Fibroblast of skin of abdomen (primary cell): ENCODE measurements at places on chromosomes 13 and 19.

GRCh38 chr19:14085309-14085995, at the start of gene C19orf67:
Gene C19orf67, minus strand, starts transcription at chr19:14085783. Its CDS starts 156 bp downstream, at chr19:14085627.
- no peak for DNase-seq

DNA sequence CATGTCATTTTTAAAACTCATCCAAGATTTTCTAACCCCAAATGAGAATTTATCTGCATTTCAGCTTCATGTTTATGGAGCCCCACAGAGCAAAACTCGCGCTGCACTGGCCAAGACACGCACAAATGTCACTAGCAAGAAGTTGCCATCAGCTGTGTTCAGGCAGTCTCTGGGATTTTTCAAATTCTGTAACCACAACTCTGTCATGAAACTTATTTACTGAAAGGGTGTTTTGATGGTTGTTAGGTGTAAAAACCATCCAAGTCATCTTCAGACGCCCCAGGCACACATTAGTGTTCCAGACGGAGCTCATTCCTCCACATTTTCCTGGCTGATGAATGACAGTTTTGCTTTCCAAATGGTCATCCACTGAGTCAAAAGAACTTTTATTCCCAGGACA, 63.4 kb downstream of the SLC7A1 start:
- peak; percentile 37 for DNase-seq

DNA sequence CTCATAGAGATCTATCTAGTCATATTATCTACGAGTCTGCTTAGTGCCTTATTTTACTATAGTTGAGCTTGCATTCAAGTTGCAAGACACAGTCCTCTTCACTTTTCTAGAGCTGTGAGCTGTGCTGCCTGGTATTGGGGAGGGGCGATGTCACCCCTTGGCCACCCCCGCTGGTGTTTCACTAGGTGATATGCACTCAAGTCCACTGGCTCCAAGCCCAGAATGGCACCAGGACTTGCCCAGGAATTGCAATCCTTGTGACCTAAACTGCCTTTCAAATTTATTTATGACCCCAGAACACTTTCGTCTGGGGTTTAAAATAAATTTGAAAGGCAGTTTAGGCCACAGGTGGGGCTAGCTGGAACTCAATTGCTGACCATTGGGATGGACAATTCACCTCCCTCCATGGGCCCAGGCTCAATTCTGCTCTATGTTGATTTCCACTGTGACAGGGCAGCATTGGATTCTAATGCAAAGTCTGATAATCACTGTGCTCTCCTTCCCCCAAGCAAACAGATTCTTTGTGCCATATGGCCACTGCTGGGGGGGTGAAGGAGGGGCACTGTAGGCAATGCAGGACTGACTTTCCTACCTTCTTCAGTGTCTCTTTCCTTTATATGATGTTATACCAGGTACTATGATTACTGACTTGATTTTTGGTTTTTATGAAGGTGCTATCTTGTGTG, 1244.2 kb upstream of the MIR17HG start:
- DNase-seq: no peak

- no peak for DNase-seq
These were observed 71.6 kb downstream of the LATS2 start for GRCh38 chr13:20989656-20990321.

- no peak for DNase-seq
These were observed 4.4 kb upstream of the WIZ start for GRCh38 chr19:15453906-15454860.

GRCh38 chr19:19582471-19582870, 36.0 kb downstream of the PBX4 start:
- no peak for DNase-seq

DNA sequence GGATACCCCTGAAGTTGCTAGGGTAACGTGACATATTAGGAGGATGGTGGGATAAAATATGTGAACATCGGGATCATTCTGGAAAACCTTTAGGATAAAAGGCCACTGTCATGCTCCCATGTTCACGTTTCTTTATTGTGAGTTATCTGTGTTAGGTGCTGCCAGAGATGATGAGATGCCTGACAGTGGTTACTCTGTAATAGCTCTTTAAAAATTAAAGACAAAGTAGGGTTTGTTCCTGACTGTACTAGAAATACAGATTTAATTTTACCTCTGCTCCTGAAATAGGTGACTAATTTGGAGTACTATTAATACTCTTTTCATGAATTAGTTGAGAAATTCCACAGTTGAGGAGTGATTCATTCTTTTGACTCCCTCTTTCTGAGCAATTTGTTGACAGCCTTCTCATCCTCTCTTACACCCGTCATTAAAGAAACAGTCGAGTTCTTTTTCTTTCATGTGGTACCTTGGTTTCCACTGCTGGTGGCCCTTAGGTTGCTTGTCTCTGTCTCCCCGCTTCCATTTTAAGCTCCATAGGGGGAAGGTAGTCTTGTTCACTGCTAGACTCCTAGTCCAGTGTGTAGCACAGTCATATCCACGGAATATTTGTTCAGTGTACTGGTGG, 28.4 kb downstream of the SAE1 start:
- peak; percentile 60 for DNase-seq

DNA sequence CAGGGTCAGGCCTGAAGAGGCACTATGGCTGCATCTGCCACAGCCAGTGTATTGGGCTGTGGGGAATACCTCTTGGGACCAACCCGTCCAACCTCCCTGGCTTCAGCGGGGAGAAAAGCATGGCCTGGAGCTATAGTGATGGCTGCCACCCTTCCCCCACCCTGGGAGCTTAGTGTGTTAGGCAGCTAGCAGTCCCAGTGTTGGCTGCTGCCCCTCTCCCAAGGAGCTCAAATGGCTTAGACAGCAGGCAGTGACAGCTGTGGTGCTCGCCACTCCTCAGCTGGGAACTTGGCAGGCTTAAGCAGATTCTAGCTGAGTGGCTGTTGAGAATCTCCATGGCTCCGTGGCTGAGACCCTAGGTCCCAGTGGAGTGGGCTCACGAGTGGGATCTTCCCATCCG, 19.7 kb downstream of the ACOD1 start:
- no peak for DNase-seq

DNA sequence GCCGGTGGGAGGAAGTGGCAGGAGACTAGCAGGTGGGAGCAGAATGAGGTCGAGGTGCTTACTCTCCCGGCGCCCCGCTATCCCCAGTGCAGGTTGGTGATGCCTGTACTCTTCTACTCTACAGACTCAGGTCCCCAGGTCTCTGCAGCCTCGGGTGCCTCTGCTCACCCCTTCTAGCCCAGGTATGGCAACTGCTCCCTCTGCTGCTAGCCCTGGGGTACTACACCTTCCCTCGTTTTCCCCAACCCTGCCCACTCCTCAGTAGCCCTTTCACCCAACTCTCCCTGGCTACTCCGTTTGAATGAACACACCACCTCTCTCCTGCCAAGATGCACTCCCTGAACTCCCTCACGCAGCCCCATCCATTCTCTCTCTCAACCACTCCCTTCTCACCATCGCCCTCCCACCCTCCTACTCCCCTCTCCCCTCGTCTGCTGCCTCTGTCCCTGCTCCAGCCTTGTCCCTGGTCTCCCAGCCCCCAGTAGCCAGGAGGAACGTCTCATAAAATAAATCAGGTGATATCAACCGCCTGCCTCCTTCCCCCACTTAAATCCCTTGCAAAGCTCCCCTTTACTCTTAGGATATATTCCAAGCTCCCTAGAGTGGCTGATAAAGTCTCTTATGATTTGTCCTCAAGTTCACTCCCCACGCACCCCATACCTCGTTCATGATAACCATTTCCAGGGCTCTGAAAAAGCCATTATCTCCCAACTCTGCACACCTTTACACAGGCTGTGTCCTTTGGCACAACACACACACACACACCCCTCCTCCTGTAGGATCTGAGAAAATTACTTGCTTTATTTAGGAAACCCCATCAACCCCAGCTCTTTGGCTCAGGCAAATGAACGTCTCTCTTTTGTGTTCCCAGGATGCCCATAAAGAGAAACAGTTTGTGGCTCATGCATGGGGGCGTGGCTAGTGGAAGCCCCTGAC, 8.2 kb upstream of the MEIS3 start:
- peak; percentile 62 for DNase-seq

- DNase-seq: peak; percentile 94
These were observed 27.2 kb downstream of the WASF3 start for GRCh38 chr13:26584713-26585112.
